RPMI7951 (cell line): ENCODE measurements at places on chromosomes 2 and 18. TPM values are rescaled to one million over a fixed set of nuclear protein-coding genes. Genes with fewer than 3 reads are reported as not detected.

Gene INHA
- total RNA-seq, result 0.10 and 0.12 TPM in 2 replicates

Gene CYP26B1
- 3.5 and 4.3 TPM in 2 replicates for total RNA-seq

Gene CDK5R2
- 0.12 and 0.20 TPM in 2 replicates for total RNA-seq

Gene RTKN
- 15.1 and 17.7 TPM in 2 replicates for total RNA-seq

Gene LYG2
- total RNA-seq, result not detected in 2 replicates

Gene THSD7B
- 2.1 and 2.8 TPM in 2 replicates for total RNA-seq

Gene DTNA
- 1.6 and 2.4 TPM in 2 replicates for total RNA-seq

Gene CLIP4
- total RNA-seq, result 38.0 and 40.3 TPM in 2 replicates

Gene C18orf32
- 22.0 and 27.9 TPM in 2 replicates for total RNA-seq

Gene LINC00305
- total RNA-seq, result not detected in 2 replicates

Gene TRIB2
- 132 and 150 TPM in 2 replicates for total RNA-seq

Gene ANAPC1
- total RNA-seq, result 43.4 and 57.0 TPM in 2 replicates

Gene CIB4
- not detected in 2 replicates for total RNA-seq

Gene NPPC
- total RNA-seq, result 0.59 TPM in 1 of 2 replicates, not detected in the other

Gene DNAJC5G
- total RNA-seq, result not detected in 2 replicates
